Spleen (tissue), 13 donors: ENCODE measurements at places on chromosomes 12 and 14.

GRCh38 chr14:25832585-25832984 is 765.2 kb downstream of the NOVA1 start:
- no peak overlapping the region for H3K4me3 ChIP-seq
- no peaks in the 10 kb centered on the region for H3K27me3 ChIP-seq
- no peak overlapping the region for H3K27ac ChIP-seq
- no peaks in the 10 kb centered on the region for H3K4me1 ChIP-seq
- H3K36me3 ChIP-seq = no peaks in the 10 kb centered on the region
- DNase-seq = no peak

GRCh38 chr12:76255281-76255680 is 92.9 kb downstream of the BBS10 start:
- H3K4me3 ChIP-seq = no peak overlapping the region
- H3K4me1 ChIP-seq = peaks cover 6% of the 10 kb centered on the region
- no peaks in the 10 kb centered on the region for H3K27me3 ChIP-seq
- DNase-seq = no peak

DNA sequence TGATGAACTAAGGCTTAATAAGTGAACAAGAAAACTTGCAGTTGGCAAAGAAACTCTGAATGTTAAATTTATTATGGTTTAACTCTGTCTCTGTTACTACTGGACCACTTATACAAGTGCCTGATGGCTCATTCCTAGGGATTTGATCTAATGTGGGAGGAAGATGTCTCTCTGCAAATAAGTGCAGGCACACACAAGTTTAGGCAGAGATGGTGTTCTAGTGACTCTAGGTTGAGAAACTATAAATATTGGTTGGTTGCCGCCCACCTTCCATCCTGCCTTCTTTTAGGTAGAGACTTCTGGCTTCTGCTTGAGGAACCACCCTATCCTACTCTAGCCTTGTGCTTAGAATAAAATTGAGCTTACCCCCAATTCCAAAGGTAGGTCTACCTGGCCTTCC is 256.2 kb downstream of the PAWR start:
- no peaks in the 10 kb centered on the region for H3K36me3 ChIP-seq
- no peak overlapping the region for H3K27ac ChIP-seq
- no peak for DNase-seq
- no peaks in the 10 kb centered on the region for H3K27me3 ChIP-seq

DNA sequence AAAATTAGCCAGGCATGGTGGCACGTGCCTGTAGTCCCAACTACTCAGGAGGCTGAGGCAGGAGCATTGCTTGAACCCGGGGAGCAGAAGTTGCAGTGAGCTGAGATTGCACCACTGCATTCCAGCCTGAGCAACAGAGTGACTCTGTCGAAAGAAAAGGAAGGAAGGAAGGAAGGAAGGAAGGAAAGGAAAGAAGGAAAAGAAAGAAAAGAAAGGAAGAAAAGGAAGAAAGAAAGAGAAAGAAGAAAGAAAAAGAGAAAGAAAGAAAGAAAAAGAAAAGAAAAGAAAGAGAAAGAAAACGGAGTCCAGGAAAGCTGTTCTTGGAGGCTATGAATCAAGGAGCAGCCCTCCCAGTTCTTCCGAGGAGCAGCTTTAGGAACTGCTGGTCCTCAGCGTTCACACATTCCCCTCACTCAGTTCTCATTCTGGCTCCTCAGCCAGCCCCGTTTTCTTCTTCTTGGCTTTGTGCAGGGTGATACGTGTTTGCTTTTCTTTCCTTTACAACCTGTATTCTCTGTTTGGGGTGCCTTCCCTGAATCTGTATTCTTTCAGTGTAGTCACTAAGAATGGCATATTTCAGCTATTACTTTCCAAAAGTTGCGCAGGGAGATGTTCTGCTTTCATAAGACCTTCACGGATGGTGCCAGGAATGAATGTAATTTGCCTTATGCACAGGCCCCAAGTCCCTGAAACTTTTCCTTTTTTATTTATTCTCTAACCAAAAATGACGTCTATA is 12.2 kb downstream of the FBXL14 start:
- H3K4me3 ChIP-seq = no peak overlapping the region
- no peak overlapping the region for H3K27ac ChIP-seq
- H3K36me3 ChIP-seq = no peaks in the 10 kb centered on the region
- H3K4me1 ChIP-seq = peaks cover 20% of the 10 kb centered on the region
- no peak for DNase-seq
- H3K27me3 ChIP-seq = no peaks in the 10 kb centered on the region
